ENCODE measurements at places on chromosomes 3 and 15. TPM values are rescaled to one million over a fixed set of nuclear protein-coding genes. Genes with fewer than 3 reads are reported as not detected.

GRCh38 chr3:39718674-39719595, 90.5 kb upstream of the MYRIP start:
- no peak for DNase-seq

DNA sequence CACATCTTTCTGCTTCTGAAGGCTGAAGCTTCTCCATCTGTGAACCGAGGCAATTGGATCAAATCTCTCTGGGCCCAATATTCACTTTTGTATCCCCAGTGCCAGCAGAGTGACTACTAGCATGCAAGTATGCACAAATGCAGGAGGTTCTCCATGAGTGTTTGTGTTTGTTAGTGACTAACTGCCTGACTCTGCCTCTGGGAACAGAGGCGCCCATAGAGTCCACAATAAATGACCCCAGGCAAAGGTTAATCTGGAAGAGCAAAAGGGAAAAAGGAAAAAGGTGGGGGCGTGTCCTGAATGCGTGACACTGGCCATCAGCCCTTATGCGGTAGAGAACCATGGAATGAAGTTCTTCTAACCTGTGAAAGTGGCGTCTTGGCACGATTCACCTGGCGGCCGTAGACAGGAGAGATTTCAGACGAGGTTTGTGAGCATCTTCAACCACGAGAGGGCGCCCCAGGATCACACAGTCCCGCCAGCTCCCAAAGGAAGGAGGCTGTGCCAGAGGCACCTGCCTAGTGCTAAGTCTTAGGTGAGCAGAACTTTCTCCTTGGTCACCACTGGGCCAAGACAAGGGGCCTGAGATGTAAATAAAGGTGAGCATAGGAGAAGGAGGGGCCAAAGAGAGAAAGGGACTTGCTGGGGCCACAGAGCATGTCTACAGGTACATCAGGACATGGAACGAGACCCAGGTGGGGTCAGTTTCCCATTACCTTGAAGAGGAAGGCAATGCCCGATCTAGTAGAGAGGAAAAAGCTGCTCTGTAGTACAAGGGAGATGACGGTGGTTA, 44.2 kb downstream of the RBPMS2 start:
- DNase-seq, result peak; percentile 53

- DNase-seq, result no peak
Observed at GRCh38 chr3:29514912-29515311, 234.0 kb downstream of the RBMS3 start.

The GCSAM gene
- total RNA-seq, result 17.8 TPM

DNA sequence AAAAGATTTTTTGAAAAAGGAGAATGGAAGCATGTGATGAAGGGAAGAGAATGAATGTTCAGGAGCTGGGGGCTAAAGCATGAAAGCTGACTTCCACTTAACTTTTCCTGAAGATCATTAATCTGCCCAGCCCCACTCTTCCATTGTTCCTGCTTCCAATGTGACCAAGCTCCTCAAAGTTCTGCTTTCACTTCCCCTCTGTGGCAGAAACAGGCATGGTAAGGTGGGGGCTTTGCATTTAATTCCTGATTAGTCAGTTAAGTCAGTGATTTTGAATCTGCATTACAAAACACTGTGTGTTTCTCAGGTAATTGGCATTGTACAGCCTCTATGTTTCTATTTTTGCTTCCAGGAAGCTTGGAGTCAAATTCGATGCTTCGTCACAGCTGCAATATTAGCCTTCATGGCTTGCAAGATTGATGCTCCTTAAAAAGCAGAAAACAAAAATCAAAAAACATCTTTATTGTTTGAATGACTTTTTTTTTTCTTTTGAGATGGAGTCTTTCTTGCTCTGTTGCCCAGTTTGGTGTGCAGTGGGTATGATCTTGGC, 7.3 kb upstream of the TM6SF1 start:
- DNase-seq, result no peak

DNA sequence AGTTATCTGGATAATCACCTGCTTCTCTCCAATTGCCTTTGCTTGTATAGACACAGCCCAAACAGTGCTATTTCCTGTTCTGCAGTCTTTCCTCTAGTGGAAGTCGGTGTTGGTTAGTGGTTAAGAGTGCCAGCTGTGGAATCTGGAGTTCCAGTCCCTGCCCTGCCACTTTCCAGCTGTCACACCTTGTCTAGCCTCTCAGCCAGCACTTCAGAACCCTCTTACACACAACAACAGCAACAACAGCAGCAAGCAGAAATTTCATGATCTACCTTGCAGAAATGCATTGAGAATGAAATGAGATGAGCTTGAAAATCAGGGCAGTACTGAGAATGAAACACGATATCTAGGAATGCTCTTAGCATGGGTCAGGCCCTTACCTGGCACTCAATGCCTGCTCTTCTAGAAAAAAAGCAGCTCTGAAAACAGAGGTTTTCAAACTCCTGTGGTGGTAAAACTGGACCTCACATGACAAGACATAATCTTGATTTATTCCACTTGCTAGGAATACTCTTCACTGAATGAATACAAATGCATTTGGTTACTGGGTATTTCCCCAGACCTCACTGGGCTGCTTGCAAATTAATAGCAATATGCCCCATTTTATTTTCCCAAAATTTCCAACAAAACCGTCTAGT, 3.3 kb upstream of the WNT5A start:
- no peak for DNase-seq

DNA sequence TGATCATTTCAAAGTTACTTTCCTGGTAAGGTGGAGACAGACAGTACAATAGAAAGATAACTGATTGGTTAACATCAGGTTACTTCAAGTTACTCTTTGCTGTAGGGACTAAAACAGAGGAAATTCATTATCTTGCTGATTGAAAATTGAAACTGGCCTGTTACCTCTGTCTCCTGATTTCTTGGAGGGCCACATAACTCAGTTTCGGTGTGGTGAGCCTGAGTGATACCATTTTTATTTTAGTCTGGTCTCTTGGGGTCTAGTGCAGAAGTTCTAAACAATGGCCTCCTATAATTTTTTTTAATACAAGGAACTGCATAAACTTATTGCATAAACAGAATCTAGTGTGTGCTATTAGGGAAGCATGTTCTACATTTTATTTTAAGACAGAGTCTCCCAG, 1.2 kb upstream of the ICE2 start:
- no peak for DNase-seq

DNA sequence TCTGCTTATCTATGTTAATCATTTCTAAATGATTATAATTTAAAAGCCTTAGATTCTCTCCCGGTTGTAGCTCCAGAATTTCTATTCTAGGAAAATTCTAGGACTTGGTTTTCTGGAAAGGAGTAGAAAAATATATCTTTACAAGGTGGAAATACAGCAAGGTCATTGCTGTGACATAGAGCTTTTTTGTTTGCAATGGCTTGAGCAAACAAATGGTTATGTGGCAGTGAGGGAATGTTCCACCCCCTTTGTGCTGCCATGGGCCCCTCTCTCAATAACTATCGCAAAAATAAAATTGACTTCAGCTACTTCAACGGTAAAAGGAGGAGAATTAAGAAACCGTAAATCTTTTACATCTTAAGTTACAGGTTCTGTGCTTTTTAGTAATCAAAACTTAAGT, 517.1 kb downstream of the EPHA3 start:
- no peak for DNase-seq

GRCh38 chr15:76932135-76932966, 802 bp downstream of the RCN2 start:
- no peak for DNase-seq

- no peak for DNase-seq
Observed at GRCh38 chr15:85587707-85588411, 206.9 kb downstream of the KLHL25 start.

DNA sequence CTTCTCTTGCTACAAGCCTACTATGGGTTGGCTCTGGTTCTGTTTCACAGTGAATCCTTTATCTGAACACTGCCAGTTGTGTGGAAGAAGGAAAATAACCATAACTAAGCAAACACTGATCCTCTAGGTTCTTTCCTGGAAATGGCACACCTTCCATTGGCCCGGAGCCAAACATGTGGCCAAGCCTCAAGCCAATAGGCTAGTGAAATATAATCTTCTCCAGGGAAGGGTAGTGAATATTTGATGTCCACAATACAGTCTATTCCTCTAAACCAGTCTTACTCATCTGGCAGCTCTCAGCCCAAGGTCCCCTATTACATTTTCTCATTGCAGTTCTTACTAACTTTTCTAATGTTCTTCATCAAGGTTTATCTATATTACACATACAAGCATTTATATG, 921.3 kb downstream of the TUSC7 start:
- no peak for DNase-seq

Data from T-cell (primary cell).